Large intestine (tissue), 12 donors: ENCODE measurements at places on chromosomes 2 and 18. TPM values are rescaled to one million over a fixed set of nuclear protein-coding genes. Genes with fewer than 3 reads are reported as not detected.

MROH2A gene
- polyA plus RNA-seq: 0.16 TPM

AFF3 gene
- 4.8 TPM for polyA plus RNA-seq

IL18R1 gene
- 6.9 TPM for polyA plus RNA-seq

CHMP1B gene
- polyA plus RNA-seq: 48.2 TPM

ELOA2 gene
- polyA plus RNA-seq: 0.01 TPM

FAM124B gene
- polyA plus RNA-seq: 1.8 TPM

EPAS1 gene
- polyA plus RNA-seq: 30.7 TPM

UGT1A6 gene
- 0.06 TPM for polyA plus RNA-seq

KCNK3 gene
- polyA plus RNA-seq: 3.3 TPM

GAL3ST2 gene
- 0.31 TPM for polyA plus RNA-seq

FBXO41 gene
- 2.4 TPM for polyA plus RNA-seq
